ENCODE measurements at places on chromosomes 1 and 21.

GRCh38 chr1:226041419-226041818 lies 21.1 kb upstream of the H3-3A start:
- no peak for DNase-seq

- DNase-seq = no peak
Observed at GRCh38 chr1:193588311-193589082, 402.1 kb upstream of the B3GALT2 start.

DNA sequence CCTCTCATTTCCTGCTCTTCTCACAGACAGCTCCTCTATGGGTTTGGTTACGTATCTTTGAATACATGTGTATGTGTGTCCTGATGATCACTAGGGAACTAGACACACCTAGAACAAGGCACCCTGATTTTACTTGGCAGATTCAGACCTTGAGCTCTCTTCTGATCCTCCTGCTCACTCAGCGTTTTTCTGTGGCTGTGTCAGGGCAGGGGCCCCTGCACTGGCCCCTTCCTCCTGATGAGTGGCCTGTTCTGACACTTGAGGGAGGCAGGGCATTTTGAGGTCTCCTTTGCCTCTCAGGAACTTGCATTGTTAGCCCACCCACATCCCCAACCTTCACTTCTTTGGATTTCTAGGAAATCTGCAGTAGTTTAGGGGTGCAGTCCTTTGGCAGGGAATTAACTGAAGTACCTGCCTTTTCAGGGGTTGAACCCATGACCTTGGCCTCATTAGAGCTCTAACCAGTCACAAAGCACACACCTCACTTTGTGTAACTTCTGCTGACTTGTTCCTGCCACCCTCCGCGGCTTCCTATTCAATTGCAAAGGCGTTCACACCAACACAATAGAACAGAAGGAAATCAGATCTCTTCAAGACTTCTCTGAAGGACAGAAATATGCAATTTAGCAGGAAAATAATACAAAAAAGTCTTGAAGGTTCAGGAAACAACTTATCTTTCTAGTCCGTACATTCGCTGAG lies 8.8 kb downstream of the SMYD2 start:
- no peak for DNase-seq

- DNase-seq = no peak
Observed at GRCh38 chr1:55916481-55916880, 662.9 kb downstream of the PLPP3 start.

DNA sequence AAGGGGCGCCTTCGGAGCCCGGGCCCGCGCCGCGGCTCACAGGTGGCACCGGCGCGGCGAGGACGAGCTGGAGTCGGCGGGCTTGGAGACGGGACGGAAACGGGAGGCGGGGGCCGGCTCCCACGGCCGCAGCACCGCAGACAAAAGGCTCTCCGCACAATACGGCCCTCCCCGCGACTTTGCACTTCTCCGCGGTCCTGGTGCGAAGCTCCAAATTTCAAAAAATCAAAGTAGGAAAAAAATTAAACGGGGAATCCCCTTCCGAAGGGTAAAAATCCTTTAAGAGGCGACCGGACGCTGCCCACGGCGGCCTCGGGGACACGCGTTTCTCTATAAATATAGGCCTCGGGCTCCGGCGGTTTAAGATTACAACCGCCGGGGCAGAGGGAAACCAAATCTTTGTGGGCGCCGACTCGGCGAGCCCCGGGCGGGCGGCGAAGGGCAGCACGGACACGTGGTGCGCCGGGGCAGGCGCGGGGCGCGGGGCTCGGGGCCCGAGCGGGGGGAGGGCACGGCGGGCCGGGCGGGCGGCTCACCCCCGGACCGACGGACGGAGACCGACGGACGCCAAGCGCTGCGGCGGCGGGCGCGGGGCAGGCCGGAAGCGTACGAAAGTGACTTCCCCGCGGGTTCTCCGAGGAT lies 453 bp downstream of the PABPC4 start:
- peak; percentile 56 for DNase-seq

- no peak for DNase-seq
Observed at GRCh38 chr1:162939035-162939434, 78.1 kb upstream of the CCDC190 start.

- DNase-seq = peak; percentile 97
Observed at GRCh38 chr1:1919304-1920056, 401 bp upstream of the TMEM52 start.

- DNase-seq = no peak
Observed at GRCh38 chr1:233278631-233279030, 16.9 kb downstream of the PCNX2 start.

DNA sequence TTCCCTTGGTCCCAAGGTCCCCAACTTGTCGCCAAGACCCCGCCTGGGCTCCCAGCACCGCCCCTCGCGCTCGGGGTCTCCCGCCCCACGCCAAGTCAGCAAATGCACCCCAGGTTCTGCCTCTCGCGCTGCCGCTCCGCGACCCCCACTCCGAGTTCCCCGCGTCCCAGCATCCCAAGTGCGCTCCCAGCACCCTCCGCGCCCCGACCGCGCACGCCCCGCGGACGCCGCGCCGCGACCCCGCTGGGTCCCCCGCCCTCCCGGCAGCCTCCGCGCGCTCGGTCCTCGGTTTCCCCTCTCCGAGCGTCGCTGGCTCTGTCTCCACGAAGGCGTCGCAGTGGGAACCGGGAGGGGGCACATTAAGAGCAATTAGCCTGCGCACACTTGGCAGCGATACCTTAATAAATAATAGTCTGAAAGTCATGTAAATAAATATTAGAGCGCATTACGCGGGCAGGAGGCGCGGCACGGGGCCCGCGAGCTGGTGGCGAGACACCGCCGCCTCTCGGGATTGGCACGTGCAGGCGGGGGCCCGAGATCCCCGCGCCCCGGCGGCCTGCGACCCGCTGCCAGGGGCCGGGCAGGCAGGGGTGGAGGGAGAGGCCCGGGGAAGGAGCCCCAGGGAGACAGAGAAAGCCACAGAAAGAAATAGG lies 75.9 kb downstream of the VWA5B1 start:
- no peak for DNase-seq

DNA sequence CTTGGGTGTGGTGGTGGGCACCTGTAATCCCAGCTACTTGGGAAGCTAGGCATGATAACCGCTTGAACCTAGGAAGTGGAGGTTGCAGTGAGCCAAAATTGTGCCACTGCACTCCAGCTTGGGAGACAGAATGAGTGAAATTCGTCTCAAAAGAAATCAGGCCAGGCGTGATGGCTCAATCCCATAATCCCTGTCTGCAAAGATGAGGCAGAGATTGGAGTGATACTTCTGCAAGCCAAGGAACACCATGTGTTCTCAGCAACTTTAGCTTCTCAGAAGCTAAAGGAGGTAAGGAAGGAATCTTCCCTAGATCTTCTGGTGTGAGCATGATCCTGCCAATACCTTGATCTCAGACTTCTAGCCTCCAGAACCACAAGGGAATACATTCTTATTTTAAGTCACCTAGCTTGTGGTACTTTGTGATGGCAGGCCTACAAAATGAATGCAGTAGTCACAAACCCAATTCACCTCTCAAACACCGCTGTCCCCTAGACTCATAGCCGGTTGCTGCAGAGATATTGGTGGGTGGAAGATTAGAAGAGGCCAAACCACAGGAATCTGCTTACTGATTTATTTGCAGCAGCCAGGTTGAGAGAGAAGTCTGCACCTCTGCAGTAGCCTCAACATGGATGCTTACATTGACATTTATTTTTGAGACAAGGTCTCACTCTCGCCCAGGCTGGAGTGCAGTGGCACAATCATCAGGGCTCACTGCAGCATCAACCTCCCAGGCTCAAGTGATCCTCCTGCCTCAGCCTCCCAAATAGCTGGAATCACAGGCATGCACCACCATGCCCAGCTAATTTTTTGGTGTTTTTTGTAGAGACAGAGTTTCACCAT lies 18.6 kb downstream of the L1TD1 start:
- DNase-seq = no peak

GRCh38 chr1:66370462-66370971 lies 163.4 kb upstream of the SGIP1 start:
- no peak for DNase-seq

DNA sequence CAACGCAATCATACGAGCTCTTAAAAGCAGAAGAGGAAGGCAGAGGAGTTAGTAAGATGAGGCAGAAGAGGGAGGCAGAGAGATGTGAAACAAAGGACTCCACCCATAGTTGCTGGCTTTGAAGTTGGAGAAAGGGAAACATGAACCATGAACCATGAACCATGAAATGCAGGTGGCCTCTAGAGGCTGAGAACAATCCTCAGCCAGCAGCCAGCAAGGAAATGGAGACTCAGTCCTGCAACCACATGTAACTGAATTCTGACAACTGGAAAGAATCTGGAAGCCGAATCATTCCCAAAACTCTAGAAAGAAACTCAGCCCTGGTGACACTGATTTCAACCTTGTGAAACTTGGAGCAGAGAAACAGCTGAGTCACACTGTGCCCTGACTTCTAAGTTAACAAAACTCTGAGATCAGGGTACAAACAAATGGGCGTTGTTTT lies 10.1 kb downstream of the DIPK1A start:
- no peak for DNase-seq

GRCh38 chr1:33615546-33615945 lies 143.1 kb downstream of the ZSCAN20 start:
- DNase-seq = no peak

DNA sequence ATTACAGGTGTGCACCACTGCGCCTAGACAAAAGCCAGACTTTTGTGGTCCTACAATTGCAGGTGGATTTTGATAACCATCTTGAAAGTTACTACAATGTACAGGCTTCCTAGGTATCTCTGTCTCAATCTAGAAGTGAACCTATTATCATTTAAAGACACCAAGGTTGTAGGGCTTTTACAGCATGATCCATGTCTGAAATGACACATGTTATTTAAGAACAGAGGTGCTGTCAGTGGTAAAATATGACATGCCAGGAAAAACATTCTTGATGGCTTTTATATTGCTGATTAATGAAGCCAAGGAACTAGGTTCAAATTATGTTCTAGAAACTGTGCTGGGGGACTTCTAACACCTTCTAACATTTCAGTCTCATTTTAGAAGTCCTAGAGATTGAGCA lies 253.1 kb downstream of the SDCCAG8 start:
- DNase-seq = no peak

GRCh38 chr1:186297439-186298045 lies 77.5 kb downstream of the TPR start:
- DNase-seq = no peak

- DNase-seq = no peak
Observed at GRCh38 chr1:235864931-235865525, 1.7 kb downstream of the LYST start.

GRCh38 chr1:194068446-194069167 lies 882.2 kb upstream of the B3GALT2 start:
- DNase-seq = no peak

GRCh38 chr1:200037501-200037900 lies 10.0 kb downstream of the NR5A2 start:
- DNase-seq = no peak

GRCh38 chr1:54968551-54968950 lies 11.9 kb upstream of the TMEM61 start:
- DNase-seq = no peak

DNA sequence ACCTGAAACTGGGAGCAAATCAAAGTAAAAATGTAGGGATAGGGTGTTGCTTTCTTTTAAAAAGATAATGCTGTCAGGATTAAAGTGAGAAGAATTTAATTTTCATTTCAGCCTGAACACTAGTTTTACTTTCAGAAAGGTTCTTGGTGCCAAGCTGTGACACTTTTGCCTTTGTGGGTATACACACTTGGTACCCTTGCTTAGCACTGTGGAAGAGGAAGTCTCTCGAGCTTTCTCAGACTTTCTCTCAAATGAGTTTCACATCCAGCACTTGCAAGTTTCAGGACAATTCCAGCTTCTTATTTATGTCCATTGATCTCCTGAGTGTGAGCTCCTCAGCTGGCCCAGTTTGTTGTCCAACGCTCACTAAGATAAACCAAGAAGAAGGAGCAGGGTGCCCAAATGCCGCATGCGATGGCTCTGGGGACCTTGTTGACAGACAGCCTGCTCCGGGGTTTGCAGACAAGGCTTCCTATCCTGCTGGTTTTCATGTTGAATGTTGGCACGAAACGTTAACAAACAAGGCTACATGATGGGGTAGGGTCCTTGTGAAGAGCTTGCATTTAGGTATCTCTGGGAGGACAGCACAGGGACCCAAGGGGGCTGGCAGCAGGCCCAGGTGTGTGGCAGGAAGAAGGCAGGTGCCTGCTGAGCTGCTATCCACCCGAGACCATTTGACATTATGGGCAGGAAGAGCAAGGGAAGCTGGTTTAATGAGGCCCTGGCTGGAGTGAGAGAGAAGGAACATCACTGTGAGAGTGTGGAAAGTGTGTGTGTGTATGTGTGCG lies 79.7 kb downstream of the POFUT2 start:
- no peak for DNase-seq

DNA sequence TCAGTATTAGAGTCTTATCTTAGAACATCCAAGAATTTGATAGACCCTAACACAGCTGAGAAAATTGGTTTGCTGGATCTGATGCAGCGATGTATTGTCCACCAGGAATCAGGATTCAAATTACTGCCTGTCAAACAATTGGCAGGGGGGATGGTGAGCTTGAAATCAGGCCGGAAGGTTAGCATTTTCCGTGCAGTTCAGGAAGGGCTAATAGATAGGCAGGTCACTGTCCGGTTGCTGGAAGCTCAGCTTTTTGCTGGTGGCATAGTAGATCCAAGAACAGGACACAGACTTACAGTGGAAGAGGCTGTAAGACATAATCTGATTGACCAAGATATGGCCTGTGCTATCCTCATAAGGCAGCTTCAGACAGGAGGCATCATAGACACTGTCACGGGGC lies 127.2 kb downstream of the MACF1 start:
- no peak for DNase-seq

- DNase-seq = peak; percentile 72
Observed at GRCh38 chr1:170664828-170665612, 1.1 kb downstream of the PRRX1 start.

GRCh38 chr1:230348386-230349019 lies 77.6 kb downstream of the PGBD5 start:
- no peak for DNase-seq

DNA sequence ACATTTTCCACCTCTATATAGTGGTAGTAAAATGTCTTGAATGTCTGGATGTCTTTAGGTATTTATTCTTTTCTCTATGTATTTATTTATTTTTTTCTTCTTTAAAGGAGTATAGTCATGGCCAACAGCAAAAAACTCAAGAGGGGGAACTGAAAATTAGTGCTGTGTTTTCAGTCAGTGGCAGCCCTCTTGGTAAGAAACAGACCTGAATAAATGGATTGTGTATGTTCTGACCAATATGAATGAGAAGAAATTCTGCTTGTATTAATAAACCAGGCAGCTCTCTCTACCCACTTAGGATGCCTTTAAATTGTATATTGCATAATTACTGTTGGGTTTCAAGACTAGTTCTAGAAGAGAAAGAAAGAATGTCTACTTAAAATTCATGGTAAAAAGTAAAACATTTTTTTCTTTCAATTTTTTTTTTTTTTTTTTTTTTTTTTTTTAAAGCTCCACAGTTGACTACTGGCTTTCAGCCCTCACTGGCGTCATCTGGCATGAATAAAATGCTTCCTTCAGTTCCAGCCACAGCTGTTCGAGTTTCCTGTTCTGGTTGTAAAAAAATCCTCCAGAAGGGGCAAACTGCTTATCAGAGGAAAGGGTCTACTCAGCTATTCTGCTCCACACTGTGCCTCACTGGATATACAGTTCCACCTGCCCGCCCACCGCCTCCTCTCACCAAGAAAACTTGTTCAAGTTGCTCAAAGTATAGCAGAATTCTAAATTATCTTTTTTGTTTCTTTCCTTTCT lies 101.6 kb downstream of the ZMYM4 start:
- peak; percentile 82 for DNase-seq
